Stimulated activated CD8-positive, alpha-beta memory T cell treated with anti-CD3 and anti-CD28 coated beads, Interleukin-7, amount 100 ng/mL, for 1 hour (primary cell): ENCODE measurements at places on chromosomes 4 and X.

GRCh38 chr4:56048383-56048701 is 99.6 kb downstream of the CEP135 start:
- DNase-seq, result no peak

GRCh38 chr4:80963051-80963450 is 67.5 kb upstream of the BMP3 start:
- no peak for DNase-seq

DNA sequence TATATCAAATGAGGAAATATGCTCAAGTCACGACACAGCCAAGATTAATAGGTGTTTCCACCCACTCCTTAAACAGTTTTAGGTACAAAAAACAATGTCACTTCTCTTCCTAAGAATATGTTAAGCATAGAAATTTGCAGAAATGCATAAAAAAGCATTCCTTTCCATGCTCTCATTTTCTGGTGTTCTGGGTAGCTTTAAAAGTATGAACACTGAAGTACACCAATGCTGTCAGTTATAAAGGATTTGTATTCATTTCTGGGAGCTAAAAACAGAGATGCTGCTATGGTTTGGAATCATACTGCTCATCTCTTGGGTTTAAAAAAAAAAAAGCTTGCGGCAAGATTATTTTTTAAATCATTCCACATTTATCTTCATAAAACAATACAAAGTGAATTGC is 20.8 kb downstream of the SH3RF1 start:
- no peak for DNase-seq

- DNase-seq, result no peak
These were observed 18.5 kb downstream of the LAP3 start for GRCh38 chr4:17595471-17596005.

DNA sequence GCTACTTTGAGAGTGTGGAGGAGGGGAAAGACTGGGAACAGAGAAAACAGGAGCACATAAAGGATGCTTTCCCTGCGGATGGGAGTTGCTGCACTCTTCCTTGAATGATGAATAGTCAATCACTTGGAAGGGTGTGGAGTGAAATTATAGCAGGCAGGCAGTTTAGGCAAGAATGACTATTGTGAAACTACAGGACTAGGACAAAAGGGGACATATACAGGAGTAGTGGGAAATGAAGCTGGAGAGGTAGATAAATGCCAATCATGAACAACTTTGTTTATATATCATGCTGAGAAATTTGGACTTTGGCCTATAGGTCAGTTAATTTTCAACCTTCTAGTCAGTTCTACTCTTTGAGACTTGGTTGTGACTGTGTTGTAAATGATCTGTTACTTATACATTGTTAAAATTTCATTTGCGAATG is 76.9 kb downstream of the PAQR3 start:
- DNase-seq, result no peak
